ENCODE measurements at places on chromosomes 1 and 21. TPM values are rescaled to one million over a fixed set of nuclear protein-coding genes. Genes with fewer than 3 reads are reported as not detected.

GRCh38 chr1:101260556-101261350 is 23.9 kb downstream of the S1PR1 start:
- no peak for DNase-seq

Gene LRRC3
- 1.1 TPM for polyA plus RNA-seq

GRCh38 chr1:165073185-165074007 is 283.1 kb downstream of the LMX1A start:
- peak; percentile 59 for DNase-seq

DNA sequence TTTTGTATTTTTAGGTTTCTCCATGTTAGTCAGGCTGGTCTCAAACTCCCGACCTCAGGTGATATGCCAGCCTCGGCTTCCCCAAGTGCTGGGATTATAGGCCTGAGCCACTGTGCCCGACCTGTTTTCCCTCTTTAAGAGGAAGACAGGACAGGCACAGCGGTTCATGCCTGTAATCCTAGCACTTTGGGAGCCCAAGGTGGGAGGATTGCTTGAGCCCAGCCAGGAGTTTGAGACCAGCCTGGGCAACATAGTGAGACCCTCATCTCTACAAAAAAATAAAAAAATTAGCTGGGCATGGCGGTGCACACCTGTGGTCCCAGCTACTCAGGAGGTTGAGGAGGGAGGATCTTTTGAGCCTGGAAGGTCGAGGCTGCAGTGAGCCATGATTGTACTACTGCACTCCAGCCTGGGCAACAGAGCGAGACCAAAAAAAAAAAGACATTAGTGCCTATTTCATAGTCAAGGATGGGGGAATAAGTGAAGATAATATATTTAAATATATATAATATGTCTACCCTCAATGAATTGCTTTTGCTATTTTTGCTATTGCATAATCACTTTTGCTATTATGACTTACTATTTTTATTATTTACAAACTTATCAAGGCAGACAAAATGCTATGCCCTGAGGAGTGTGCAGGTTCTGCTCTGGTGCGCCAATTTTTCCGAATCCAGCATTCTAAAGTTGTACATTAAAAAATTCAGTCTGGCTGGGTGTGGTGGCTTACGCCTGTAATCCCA is 17.7 kb downstream of the MARCKSL1 start:
- DNase-seq: no peak

Gene CR1L
- not detected for polyA plus RNA-seq

GRCh38 chr1:101388904-101389546 is 152.2 kb downstream of the S1PR1 start:
- no peak for DNase-seq

DNA sequence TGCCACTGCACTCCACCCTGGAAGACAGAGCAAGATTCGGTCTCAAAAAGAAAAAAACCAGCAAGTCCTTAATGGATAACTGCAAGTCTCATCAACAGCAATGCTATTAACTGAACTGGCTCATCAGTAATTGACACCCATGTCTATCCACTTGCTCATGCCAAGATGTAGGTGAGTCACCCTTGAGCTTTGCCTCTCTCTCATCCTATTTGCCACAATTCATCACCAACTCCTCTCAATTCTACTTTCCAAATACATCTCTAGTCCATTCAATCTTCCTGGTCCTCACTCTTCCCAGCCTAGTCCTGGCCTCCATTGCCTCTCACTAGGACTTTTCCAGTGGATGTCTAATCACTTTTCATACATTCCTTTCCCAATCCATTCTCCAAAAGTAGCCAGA is 103.7 kb upstream of the PRMT6 start:
- DNase-seq: no peak

DNA sequence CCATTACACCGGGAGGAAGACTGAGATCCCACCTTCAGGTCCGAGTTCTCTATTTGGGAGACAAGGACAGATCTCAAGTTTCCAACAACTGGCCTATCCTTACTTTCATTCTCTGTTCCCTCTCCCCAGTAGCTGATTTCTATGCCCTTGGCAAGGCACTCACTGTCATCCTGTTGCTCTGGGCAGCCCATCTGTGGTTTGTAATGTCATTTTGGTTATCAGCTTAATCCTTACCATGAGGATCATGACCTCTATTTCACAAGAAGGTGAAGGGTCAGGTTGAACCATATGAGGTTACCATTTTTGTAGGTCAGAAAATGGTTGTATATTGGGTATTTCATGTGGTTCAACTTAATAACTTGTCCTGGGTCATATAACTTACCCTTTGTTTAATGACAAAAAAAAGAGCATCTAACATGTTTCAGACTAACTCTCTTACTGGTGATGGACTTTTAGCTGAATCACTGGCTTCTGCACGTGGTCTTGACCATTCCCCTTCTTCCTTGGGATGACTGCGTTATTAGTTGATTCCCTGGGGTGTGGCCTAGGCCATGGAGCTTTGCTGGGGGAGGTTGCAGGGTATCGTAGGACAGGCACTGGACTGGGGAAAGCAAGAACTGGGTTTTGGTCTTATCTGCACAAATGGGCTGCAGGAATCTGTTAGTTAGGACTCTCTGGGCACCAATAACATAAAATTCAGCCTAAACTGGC is 120.2 kb downstream of the ACTL8 start:
- DNase-seq: no peak

DNA sequence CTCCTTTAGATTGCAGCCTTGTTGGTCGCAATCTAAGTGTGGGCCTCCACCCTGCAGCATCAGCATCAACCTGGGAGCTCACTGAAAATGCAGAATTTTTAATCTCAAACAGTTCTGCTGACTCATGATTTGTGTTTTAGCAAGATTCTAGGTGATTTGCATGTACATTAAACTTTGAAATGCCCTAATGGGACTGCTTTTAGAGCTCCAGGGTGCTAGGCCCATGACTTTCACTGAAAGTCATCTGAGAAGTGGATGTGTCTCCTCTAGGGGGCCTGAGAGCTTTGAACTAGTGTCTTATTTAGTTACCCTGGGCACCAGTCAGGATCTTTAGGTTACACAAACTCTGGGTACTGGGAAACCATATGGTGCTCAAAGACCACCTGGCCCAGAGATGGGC is 9.0 kb downstream of the TRIM67 start:
- DNase-seq: peak; percentile 33

GRCh38 chr1:162922201-162922600 is 61.2 kb upstream of the CCDC190 start:
- no peak for DNase-seq

DNA sequence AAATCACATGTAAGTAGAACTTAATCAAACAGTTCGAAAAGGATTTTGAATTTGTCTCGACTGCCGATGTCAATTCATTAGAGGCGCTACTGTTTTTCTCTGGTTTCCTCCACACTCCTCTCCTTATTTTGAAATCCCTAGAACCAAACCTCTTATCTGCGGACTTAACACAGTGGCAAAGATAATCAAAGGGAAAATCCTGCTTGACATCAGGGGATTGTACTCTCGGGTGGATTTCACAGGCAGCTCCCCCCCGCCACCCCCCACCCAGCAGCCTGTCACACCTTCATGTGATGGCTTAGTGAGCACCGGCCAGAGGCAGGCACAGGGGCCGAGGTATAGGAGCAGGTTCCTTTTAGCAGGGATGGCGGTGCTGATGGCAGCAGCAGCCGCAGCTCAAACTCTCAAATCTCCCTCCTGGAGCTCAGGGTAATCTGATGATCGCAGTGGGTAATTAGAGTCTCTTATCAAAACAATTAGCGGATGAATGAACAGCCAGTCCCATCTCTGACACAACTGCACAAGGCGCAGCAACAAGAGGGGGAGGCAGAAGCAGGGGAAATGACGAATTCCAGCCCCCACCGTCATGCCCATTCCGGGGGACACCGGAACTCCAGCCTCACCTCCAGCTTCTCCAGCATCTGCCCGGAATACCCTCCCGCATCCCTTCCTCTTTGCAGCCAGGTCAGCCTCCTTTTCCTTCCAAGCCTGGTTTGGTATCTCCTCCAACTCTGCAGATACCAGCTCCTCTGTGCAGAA is 80.3 kb downstream of the SSBP3 start:
- DNase-seq: no peak

Gene UBL4B
- polyA plus RNA-seq: not detected

GRCh38 chr1:243526180-243526579 is 270.3 kb downstream of the SDCCAG8 start:
- DNase-seq: no peak

GRCh38 chr1:157004327-157004726 is 41.2 kb downstream of the ARHGEF11 start:
- DNase-seq: no peak

DNA sequence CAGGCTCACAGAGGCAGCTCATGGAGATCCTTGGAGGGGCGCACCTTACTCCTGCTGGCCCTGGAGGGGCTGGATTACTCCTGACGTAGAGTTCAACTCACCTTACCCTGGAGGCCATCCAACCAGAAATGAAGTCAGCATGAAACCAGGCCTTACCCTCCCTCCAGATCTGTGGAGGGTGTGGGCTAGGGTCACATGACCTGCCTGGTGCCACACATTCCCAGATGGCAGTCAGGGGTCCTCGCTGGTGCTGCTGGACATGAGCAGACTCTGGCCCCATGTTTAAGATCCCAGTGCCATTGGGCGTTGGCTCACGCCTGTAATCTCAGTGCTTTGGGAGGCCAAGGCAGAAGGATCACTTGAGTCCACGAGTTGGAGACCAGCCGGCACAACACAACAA is 4.5 kb downstream of the C21orf58 start:
- DNase-seq: no peak

Gene TCHHL1
- not detected for polyA plus RNA-seq

DNA sequence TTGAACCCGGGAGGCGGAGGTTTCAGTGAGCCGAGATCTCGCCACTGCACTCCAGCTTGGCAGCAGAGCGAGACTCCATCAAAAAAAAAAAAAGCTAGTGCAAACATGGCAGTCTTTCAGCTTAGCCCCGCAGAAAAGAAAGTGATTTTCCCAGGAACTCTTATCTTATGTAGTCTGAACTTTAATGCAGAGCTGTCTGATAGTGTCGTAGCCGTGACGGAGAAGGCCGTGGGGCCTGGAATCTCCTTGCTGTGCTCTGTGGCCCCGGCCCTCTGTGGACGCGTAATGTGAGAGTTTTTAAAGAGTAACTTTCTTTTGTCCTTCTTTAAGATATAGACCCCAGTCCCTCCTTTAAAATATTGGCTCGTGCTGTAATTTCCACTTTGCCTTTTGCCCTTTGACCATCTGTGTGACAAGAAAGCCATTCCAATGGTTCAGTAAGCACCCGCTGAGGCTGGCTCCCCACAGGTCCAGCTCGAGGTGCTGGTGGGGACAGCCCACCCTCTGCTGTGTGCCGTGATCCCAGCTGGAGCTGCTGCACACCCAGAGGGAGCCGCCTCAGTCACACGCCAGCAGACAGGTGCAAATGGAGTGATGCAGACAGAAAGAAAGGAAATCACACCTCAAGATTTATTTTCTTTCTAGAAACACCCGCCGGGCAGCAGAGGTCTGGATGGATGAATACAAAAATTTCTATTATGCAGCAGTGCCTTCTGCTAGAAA is 164.0 kb downstream of the PGBD5 start:
- DNase-seq: no peak

Gene NECAP2
- 28.4 TPM for polyA plus RNA-seq

- DNase-seq: no peak
These were observed 85.1 kb downstream of the VAV3 start for GRCh38 chr1:107879927-107880326.

Gene LRRC7
- polyA plus RNA-seq: not detected

Gene FAM72B
- 12.5 TPM for polyA plus RNA-seq

Gene RPE65
- not detected for polyA plus RNA-seq

Gene SRGAP2C
- 5.6 TPM for polyA plus RNA-seq

DNA sequence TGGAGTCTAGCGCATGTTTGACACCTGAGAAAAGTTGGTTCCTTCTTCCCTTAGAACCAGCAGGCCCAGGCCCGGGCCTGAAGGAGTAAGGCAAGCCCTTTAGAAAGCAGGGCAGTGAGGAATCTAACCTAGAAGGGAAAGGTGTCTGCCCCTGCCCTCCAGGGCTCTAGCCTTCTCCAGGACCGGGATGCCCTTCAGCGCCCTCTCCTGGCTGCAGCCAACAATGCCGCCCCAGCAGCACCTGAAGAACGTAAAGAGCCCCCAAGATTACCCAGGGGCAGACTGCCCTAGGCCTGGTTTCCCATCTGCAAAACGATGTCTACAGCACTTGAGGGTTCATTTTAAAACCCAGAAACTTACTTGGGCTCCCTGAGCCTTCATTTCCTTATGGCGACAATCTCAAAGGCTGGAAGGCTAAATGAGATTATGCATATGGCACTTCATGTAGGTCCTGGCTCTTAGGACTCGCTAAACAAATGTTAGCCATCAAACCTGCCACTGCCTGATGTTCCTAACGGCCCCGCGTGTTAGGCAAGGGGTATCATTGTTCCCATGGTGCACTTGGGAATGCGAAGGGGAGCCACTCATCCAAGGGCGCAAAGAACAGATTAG is 106.7 kb upstream of the KLHDC7A start:
- DNase-seq: no peak

Gene CLIC6
- 0.08 TPM for polyA plus RNA-seq

GRCh38 chr1:39255222-39255621 is 50.7 kb downstream of the MACF1 start:
- DNase-seq: no peak

DNA sequence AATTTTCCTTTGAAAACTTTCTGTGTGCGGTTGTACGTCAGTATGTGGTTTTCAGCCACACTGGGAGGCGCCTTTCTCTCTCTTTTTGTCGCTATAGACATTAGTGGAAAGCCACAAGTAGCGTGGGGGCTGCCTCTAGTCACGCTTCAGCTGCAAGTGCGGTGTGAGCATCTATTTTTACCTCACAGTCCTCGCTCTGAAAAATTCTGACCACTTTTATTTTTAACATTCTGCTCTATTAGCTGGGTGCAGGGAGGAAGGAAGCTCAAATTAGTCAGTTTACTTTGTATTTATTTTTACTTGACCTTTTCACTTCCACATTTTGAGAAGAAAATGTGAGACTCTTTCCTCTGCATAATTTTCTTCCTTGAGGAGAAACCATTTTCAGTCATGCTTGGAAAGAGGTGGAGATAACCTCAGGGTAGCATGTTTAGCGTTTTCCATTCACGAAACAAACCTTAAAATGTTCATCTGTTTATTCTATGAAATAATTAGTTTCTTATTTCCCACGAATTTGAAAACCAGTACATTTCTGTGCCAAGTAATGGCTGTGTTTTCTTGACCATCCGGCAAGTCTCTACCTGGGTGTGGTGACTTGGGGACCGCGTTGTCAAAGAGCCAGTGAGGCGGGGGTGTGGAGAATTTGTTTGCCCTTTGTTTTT is 35.6 kb downstream of the ADARB1 start:
- DNase-seq: no peak

- no peak for DNase-seq
These were observed 206.4 kb upstream of the LMO4 start for GRCh38 chr1:87122243-87122642.

Gene FAM131C
- polyA plus RNA-seq: 5.9 TPM

Data from A549 (cell line).